Activated T-helper 17 cell treated with anti-CD3 and anti-CD28 coated beads, Interleukin-2, amount 50 U/mL, for 72 hours (primary cell): ENCODE measurements at places on chromosomes 5 and 9. TPM values are rescaled to one million over a fixed set of nuclear protein-coding genes. Genes with fewer than 3 reads are reported as not detected.

- no peak for ATAC-seq
Measured at GRCh38 chr5:37717613-37718431, 122.0 kb downstream of the GDNF start.

GRCh38 chr5:66958980-66959641 lies 237.5 kb downstream of the CD180 start:
- no peak for ATAC-seq

- no peak for ATAC-seq
Measured at GRCh38 chr9:127781806-127782205, 3.3 kb upstream of the SH2D3C start.

Gene DMRT2
- total RNA-seq, result not detected

Gene TLR4
- not detected for total RNA-seq

DNA sequence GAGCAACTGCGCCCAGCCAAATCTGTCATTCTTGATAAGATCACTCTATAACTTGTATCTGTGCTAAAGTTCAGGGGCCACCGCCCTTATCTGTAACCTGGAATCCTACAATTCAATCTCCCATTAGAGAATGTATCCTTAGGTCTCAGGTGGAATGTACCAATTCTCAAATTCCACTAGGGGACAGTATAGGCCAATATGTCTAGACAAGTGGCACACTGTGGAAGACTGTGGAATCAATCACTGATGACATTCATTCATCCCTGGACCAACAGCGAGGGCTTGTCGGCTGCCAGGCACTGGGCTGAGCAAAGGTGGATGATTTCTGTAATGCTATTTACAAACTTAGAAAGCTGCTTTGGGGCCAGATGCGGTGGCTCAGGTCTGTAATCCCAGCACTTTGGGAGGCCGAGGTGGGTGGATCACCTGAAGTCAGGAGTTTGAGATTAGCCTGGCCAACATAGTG lies 28.7 kb upstream of the MEGF9 start:
- ATAC-seq, result peak; percentile 73

GRCh38 chr5:2381861-2382260 lies 369.6 kb downstream of the IRX2 start:
- ATAC-seq, result no peak

- no peak for ATAC-seq
Measured at GRCh38 chr9:35649431-35650340, 1.0 kb downstream of the SIT1 start.

Gene PCDHA5
- total RNA-seq, result not detected

DNA sequence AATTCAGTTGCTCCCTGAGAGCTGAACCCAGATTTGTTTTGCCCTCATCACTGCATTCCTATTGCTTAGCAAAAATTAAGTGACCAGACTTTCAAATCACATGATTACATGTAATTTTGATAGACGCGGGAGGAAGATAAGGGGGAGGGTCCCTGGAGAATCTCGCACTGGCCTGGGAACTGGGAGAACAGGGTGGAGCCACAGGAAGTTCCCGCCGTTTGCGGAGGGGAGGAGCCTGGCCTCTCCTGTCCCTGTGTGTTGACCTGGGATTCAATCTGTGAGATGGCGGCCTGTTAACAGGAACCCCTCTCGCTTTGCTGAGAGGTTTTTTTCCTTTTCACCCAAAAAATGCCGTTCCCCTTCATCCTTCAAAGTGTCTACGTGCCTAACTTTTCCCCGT lies 142.9 kb upstream of the OR13F1 start:
- no peak for ATAC-seq

DNA sequence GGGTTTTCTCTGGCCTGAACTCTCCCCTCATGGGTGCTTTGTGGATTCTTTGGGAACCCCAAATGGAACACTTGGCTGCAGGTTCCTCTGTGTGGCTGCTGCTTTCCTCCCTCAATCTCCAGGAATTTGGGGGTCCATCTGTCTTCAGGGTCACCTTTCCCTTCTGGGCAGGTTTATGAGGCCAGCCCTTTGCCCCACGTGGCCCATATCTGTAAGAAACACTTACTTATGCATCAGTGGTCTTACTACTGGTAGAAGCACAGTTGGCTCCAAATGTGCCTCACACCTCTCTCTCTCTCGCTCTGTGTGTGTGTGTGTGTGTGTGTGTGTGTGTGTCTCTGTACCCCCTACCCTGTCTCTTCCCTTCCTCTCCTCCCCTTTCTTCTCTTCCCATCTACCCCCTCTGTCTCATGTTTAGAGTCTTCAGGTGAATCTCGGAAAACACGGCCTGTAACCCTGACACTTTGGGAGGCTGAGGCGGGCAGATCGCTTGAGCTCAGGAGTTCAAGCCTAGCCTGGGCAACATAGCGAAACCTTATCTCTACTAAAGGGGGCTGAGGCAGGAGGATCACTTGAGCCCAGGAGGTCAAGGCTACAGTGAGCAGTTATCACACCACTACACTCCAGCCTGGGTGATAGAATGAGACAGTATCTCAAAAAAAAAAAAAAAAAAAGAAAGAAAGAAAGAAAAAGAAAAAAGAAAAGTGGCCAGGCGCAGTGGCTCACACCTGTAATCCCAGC lies 26.8 kb downstream of the C5orf15 start:
- ATAC-seq, result no peak

DNA sequence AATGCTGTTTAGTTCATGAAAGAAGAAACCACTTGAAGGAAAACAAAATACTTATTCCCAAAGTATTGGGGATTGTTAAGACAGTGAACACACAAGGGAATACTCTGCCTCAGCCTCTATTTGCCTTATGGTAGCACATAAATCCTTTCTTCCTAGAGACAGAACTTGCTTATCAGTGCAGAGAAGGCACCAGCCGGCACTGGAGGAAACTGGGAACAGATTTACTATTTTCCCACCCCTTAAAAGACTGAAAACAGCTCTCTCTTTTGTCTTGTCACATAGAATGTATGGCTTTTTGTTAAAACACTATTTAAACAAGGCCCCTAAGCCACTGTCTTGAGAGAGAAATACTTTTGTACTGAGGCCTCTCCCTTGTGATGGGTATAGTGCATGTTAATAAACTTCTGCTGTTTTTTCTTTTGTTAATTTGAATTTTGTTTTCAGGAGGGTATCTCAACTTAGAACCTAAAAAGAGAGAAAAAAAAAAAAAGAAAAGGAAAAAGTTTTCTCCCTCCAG lies 40.7 kb upstream of the EDIL3 start:
- no peak for ATAC-seq

DNA sequence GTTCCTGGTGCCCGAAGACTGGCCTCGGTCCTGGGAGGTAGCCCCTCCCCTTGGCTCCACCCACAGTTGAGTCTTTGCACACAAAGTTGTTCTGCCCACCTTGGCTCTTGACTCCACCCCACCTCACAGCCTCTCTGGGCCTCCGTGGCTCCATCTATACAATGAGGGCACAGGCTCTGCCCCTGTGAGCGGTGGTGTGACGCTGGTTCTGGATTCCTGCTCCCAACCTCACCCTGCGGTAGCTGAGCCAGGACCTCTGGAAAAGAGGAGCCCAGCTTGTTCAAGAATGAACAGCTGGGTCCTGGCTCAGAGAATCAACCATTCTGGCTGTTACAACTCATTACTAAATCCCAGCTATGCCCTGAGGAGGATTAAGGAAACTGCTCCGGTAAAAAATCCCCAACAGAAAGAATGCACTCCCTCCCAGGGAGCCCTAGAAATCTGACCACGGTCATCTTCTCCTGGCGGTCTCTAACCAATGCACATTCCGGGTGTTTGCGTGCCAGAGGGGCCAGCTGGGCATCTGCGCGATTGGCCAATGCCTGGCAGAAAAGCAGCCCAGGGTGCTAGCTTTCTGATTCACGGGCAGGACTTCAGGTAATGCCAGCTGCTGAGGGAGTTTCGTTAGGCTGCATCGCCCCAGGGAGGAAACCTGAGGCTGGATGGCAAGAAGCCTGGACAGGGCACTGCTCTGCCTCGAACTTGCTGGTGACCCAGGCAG lies 9.9 kb upstream of the GRHPR start:
- ATAC-seq, result no peak

GRCh38 chr9:107480386-107480789 lies 9.2 kb downstream of the KLF4 start:
- no peak for ATAC-seq

Gene C1QTNF2
- not detected for total RNA-seq

Gene CATSPER3
- 0.82 TPM for total RNA-seq

Gene LHX3
- not detected for total RNA-seq

GRCh38 chr9:18910916-18911315 lies 122.1 kb downstream of the SAXO1 start:
- no peak for ATAC-seq

- no peak for ATAC-seq
Measured at GRCh38 chr9:120289098-120289497, 290.9 kb downstream of the CDK5RAP2 start.

Gene PCDHB15
- not detected for total RNA-seq

Gene PROP1
- not detected for total RNA-seq

Gene PLCXD3
- total RNA-seq, result not detected

- peak; percentile 31 for ATAC-seq
Measured at GRCh38 chr5:155943516-155944407, 383.2 kb upstream of the SGCD start.

Gene SPINK6
- total RNA-seq, result not detected

DNA sequence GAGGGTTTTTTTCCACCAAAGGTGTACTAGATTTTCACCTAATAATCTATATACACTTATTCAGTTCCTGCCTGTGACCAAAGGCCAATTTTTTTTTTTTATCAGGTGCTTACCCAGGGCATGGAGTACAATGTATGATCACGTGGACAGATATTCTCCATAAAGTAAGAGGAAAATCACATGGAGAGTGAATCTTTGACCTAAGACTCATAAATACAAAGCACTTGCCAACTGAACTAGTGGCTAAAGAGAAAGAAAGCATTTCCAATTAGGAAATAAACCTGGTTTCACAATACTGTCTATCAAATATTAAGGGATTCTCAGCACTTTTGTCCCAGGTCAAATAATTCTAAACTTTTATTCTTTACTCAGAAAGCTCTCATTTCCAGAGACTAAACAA lies 33.0 kb upstream of the CEP120 start:
- no peak for ATAC-seq

Gene APBA1
- 2.8 TPM for total RNA-seq

- ATAC-seq, result no peak
Measured at GRCh38 chr9:14220256-14220655, 93.7 kb downstream of the NFIB start.

Gene SLC6A18
- total RNA-seq, result not detected
